ENCODE measurements at places on chromosomes 2 and 18.

- DNase-seq: no peak
These were observed 181.8 kb upstream of the GCFC2 start for GRCh38 chr2:75892490-75892889.

DNA sequence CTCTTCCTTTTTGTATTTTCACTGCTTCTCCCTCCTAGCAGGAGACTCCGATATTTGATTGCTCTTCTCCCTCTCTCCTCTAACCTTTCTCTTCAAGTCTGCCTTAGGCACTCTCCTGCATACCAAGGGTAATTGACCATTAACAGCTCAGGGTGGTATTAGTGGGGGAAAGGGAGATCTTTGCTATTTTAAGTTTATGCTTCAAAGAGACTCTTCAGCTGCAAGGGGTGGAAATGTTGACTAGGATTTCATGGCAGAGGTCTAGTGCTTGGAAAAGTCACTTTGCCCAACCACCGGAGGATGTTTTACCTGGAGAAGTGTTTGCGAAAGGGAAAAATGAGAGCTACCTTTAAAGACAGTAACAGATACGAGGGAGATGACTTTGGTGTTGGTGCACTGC is 453.7 kb downstream of the SLC4A3 start:
- no peak for DNase-seq

DNA sequence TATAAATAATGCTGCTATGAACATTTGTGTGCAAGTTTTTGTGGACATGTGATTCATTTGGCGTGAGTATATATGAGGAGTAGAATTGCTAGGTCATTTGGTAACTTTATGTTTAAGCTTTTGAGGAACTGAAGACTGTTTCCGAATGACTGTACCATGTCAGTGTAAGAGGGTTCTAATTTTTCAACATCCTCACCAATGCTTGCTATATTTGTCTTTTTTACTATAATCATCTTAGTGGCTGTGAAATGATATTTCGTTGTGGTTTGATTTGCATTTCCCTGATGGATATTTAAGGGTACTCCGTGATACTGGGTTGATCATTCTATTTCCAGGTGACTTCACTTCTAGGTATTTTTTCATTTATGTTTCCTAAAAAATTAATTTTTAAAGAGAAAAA is 241.1 kb downstream of the BCL2 start:
- no peak for DNase-seq

DNA sequence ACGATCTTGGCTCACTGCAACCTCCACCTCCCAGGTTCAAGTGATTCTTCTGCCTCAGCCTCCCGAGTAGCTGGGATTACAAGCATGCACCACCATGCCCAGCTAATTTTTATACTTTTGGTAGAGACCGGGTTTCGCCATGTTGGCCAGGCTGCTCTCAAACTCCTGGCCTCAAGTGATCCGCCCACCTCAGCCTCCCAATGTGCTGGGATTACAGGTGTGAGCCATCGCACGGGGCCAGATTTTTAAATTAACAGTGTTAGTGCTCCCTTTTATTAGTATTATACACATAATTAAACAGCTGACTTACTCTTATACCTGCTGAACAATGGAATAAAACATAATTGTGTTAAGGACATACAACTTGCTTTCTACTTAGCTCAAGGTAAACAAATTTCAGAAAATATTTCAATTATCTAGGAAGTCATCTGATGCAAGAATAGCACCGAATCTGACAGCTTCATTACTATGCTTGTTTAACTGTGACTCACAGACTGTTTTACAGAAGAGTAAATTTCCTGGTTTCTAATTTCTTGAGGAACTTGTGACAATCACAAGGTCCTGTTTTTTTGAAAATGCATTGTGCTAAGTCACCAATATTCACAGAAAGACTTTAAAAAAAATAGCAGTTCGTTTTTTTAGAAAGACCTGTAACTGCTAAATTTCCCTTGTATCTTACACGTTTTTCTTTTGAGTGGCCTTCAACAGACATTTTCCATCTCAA is 51.2 kb downstream of the SPIRE1 start:
- DNase-seq: peak; percentile 87

GRCh38 chr2:149747456-149747855 is 159.9 kb upstream of the MMADHC start:
- no peak for DNase-seq

GRCh38 chr2:123578016-123578415 is 447.1 kb upstream of the CNTNAP5 start:
- no peak for DNase-seq

All from fibroblast of lung (primary cell).